Activated T-helper 1 cell treated with anti-CD3 and anti-CD28 coated beads, Interleukin-2, amount 50 U/mL, for 16 hours (primary cell): ENCODE measurements at places on chromosomes 1 and 21.

- no peak for DNase-seq
Observed at GRCh38 chr1:160567341-160567740, 12.0 kb downstream of the CD84 start.

GRCh38 chr1:54615531-54616279, 7.6 kb downstream of the FAM151A start:
- no peak for DNase-seq

DNA sequence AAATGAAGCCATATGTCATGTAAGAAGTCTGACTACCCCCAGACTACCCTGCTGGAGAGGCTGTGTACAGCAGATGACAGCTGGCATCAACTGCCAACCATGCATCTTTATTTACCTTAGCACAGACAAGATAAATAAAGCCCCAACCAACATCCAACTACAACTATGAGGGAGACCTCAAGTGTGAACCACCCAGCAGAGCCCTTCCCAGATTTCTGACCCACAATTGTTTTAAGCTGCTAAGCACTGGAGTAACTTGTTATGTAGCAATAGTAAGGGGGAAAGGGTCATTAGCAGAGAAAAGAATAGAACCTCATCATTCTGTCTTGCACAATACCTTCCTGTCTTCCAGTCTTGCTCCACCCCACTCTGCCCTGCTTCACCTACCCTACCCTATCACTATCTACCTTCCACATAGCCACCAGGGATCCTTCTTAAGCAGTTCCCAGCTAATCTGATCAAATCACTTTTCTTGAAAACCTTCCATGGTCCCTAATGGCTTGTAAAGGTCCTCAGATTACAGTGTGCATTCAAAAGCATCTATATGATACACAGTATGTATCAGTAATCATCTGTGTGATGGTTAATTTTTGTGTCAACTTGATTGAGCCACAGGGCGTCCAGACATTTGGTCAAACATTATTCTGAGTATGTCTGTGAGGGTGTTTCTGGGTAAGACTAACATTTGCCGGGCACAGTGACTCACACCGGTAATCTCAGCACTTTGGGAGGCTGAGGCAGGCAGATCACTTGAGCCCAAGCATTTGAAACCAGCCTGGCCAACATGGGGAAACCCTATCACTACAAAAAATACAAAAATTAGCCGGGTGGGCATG, 19.6 kb upstream of the RBM15 start:
- DNase-seq = no peak

DNA sequence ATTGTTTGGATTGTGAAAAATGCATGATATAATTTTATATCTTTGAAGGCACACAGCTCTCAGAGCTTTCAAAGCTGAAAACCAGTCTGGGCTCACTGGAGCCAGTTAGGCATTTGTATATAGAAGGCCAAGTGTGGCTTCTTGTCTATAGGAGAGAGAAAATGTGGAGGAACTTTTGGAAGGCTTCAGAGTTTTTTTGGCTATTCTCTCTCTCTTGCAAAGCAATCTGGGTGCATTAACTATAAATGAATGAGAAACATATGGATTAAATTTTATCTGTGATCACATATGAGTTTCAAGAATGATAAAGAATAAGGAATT, 216.7 kb upstream of the HOOK1 start:
- DNase-seq = no peak

DNA sequence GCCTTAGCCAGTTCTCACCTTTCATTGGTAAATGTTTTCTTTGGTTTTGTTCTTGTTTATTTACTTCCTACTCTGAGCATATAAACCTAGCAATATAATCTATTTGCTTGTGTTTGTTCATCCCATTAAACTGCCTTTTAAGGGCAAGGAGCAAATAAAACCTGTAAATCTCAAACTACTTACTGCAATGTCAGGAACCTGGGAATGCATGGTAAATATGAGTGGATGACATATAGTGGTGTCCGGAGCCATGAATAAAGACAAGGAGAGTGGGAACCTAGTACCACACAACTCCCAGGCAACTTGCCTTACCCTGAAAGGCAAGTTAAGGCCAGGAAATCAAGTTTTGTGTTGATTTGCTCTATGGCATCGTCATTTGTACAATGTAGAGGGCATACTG, 1133.7 kb upstream of the NCAM2 start:
- no peak for DNase-seq

DNA sequence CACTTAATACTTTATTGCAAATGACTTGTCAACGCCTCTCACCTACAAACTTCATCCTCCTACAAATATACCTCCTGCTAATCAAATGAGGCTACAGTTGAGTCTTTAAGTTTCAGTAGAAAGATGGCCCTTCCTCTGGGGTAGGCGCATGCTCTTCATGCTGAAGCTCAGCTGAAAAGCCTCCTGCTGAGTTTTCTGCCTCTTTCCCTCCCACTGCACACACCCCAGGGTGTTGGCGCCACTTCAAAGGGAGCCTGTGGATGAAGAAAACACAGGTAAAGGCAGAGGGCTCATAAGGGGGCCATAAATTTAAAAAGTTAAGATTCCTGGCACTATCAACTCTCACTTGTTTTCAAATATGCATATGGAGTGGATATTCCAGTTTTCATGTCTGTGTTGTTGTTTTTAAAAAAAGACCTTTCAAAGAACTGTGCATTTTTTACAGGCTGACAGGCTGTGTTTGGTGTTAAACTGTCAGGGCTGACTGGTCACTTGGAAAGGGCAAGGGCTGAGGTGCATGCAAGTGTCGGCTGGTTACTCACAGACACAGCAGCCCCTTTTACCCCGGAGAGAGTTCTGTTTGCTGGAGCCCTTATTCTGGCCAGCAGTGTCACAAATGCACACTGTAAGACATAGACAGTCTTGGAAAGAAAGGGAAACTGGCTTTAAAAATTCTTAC, 42.9 kb upstream of the LGALS8 start:
- no peak for DNase-seq

DNA sequence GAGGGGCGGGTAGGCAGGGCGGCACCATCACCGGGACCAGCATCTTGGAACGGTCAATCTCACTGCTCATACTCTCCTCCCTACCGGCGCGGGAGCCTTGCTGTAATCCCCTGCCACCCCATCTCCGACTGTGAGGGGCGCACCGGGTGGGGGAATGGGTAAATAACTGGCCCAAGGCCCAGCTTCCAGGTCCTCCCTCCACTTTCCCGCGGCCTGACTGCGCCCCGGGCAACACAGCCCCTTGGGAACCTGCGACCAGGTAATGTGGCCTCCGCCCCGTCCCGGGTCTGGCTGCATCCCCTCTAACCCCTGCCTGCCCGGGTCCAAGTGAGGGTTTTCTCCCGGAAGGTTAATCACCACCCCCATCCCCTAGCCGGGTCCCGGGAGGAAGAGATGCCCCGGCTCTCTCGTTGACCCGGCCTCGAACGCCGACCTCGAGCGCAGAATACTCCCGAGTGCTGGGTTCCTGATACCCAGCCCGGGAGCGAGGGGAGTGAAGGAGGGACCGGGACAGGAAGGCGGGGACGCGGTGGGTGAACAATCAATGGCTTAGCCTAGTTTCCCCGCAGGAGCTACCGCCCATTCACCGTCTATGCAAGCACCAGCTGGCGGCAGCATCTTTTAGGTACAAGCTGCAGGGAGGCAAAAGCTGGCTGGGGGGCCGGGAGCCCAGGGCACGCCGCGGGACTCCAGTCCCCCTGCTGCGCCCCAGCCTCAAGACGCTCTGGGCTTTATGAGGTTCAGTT, 5.9 kb upstream of the LHX9 start:
- no peak for DNase-seq

DNA sequence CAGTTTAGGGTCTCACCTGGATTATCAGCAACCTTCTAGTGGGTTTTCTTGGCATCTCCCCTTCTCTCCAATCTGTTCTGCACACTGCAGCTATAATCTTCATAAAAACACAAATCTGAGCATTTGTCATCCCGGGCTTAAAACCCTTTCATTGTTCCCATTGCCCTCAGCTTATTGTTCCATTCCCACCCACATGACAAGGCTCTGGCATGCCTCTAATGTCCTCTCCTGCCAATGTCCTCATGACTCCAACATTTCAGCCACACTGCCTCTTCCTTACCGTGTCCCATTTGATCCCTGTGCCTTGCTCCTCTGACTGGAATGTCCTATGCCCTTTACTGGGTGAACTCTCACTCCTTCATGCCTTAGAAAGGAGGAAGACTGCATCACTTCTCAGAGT, 7.5 kb upstream of the DPH2 start:
- no peak for DNase-seq

- no peak for DNase-seq
Observed at GRCh38 chr21:36949171-36950141, 17.0 kb downstream of the HLCS start.

GRCh38 chr1:55937840-55938375, 641.5 kb downstream of the PLPP3 start:
- no peak for DNase-seq

- no peak for DNase-seq
Observed at GRCh38 chr21:45153358-45154318, 79.3 kb downstream of the ADARB1 start.

- no peak for DNase-seq
Observed at GRCh38 chr21:40667967-40668366, 179.0 kb downstream of the DSCAM start.

DNA sequence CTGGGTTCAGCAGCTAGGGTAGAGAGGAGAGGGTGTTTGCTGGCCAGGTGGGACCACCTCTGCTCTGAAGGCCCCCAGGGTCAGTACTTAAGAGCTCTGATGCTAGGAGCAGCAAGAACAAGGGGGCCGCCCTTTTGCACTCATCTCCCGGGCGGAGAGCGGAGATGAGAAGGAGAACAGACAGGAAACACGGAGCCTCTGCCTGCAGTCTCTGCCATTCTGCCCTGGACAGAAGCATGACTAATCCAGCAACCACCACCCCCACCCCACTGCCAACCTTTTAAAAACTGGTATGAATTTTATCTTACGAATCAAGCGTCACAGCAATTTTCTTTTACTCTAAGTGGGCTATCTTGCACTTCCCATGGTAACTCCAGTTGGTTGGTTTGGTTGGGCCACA, 34.5 kb downstream of the PARP1 start:
- no peak for DNase-seq

GRCh38 chr1:940107-941014, 16.6 kb downstream of the SAMD11 start:
- no peak for DNase-seq

DNA sequence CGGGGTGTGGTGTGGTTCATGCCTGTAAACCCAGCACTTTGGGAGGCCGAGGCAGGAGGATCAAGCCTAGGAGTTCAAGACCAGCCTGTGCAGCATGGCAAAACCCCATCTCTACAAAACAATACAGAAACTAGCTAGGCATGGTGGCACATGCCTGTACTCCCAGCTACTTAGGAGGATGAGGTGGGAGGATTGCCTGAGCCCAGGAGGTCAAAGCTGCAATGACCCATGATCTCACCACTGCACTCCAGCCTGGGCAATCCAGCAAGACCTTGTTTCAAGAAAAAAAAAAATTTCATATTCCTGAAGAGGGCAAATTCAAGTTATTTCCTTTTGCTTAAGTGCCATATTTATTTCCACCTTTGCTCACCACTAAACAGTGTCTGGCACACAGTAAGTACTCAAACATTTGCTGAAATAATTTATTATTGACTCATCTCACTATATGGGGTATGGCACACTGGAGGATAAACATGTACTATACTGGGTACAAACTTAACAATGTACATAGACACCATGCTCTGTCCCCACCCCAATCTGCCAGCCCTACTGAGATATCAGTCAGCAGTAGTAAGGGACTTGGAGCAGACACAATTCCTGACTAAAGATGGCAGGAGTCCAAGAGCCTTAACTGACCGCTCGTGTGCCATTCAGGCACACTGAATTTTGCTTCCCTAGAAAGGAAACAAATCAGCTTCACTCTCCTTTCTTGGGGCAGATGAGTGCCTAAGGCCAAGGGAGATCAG, 15.5 kb downstream of the MEAF6 start:
- DNase-seq = no peak

DNA sequence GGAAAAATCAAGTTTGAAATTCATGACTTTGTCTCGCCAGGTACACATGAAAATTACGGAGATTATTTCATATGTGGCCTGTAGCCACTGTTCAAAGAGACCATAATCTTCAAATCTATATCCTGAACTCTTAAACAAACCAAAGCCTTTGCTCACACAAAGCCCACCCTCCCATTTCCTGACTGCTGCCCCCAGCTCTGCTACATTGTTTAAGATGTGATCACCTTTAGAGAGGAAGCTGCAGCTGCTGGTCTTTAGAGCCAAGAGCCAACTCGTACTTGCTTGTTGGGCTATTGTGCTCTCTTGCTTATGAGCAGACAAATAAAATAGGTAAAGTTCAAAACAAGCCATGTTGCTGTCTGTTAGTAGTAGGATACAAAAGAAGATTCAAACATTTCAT, 71.9 kb downstream of the DTL start:
- no peak for DNase-seq

- no peak for DNase-seq
Observed at GRCh38 chr1:169795687-169796086, 980 bp upstream of the METTL18 start.

- no peak for DNase-seq
Observed at GRCh38 chr1:1703796-1704195, 11.2 kb upstream of the SLC35E2B start.

DNA sequence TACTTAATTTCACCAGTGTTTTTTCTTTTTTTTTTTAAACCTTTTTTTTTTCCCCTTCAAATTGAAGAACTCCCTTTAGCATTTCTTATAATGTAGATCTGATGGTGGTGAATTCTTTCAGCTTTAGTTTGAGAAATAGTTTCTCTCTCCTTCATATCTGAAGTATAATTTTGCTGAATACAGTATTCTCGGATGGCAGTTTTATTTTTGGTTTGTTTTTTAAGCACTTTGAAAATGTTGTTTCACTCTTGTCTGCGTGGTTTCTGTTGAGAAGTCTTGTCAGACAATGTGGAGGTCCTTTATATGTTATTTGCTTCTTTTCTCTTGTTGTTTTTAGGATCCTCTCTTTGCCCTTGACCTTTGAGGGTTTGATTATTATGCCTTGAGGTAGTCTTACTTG, 135.1 kb downstream of the RPS6KC1 start:
- DNase-seq = no peak

- no peak for DNase-seq
Observed at GRCh38 chr1:204731985-204732575, 46.5 kb upstream of the LRRN2 start.

DNA sequence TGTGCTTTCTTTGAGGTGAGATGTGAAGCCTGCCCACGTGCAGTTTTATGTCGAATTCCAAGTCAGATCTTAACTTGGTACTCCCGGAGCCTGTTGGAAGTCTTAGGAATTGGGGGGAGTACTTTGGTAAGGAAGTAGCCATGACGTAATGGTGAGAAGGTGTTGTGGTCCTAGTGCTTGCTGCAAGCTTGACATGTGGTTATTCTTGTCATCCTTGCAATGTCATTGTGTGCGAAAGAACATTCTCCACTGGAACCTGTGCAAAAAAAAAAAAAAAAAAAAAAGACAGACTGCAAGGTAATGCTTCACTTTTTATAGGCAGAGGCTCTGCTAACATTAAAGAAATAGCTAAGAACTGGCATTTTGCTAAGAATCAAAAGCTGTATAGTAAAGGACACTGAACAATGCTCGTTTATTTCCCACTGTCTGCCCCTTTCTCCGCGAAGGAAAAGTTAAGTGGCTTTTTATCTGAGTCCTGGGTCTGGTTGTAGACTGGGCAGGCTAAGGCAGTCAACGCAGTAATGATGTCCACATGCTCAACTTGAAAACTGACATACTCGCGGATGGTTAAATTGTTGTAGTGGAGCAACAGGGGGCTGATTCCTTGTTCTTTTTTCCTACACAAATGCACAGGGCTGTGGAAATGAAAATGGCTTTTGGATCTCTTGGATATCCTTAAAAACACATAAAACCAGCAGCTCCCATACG, 2.1 kb downstream of the KAZN start:
- no peak for DNase-seq
